Effector CD4-positive, alpha-beta T cell (primary cell): ENCODE measurements at places on chromosomes 3 and 15.

GRCh38 chr15:69531665-69532027 is 79.0 kb downstream of the RPLP1 start:
- DNase-seq: no peak

- DNase-seq: no peak
Observed at GRCh38 chr3:183022936-183023516, 42.7 kb upstream of the DCUN1D1 start.

DNA sequence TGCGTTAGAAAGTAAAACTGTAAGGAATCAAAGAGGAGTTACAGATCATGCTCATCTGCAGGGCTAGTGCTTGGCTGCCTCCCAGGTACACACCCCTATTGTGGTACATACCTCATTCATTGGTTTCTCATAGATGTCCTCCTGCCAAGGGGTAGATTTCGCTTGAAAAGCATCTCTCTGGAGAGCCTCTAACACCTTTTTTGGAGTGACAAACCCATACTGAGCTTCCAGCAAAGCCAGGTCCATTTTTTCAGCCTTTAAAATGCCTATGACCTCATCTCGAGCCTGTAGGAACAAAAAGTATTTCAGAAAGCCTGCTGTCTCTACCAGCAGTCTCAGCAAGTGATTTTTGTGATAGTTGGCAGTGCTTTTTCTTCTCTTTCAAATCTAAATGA is 112.1 kb downstream of the CMSS1 start:
- no peak for DNase-seq

DNA sequence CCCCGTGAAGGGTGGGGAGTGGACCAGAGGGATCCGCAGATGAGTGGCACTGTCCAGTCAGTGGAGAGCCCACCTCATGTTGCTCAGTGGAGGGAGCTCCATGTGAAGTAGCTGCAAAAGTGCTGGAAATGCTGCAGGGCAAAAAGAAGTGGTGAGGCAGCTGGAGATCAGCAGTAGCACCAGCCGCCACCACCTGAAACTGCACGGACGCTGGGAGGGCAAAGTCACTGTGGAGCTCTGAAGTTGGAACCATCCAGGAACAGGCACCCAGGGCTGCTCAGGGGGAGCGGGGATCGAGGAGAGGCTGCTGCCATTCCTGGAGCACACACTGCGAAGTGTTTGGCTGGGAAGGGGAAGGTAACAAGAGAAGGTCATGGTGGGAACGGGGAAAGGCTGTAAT is 6.4 kb upstream of the ALDH1L1 start:
- no peak for DNase-seq

DNA sequence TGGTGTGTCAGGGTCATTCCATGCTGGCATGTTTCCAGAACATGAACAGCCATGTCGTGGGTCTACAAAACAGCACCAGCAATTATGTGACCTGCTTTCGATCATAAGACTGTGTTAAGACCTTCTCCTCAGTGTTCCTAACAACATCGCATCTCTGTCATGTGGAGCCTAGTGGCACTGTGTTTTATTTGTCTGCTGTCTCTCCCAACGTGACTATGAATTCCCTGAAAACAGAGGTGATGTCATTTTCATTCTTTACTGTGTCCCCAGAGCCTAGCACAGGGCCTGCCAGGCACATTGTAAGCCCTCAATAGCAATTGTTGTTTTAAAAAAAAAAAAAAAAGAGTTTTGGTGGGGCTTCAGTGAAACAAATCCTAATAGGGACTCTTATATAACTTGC is 94.2 kb upstream of the IL12A start:
- DNase-seq: no peak

DNA sequence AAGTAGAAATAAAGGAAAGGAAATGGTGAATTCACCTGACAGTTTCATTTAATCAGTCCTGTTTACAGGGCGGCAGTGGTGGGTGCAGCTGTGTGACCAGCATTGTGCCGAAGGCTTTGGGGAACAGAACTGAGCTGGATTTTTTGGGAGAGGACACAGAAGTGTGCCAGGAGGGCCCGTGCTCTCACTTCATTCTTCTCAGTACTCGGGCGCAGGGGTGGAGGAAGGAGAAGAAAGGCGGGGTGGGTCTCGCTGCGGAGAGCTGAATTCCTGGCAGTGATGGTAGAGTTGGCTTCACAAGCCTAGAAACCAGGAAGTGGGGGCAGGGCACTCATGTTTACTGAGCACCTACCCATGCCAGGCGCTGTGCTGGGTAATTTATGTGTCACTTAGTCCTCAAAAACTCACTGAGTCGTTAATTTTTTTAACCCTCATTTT is 64.6 kb downstream of the CRTC3 start:
- DNase-seq: peak; percentile 72

DNA sequence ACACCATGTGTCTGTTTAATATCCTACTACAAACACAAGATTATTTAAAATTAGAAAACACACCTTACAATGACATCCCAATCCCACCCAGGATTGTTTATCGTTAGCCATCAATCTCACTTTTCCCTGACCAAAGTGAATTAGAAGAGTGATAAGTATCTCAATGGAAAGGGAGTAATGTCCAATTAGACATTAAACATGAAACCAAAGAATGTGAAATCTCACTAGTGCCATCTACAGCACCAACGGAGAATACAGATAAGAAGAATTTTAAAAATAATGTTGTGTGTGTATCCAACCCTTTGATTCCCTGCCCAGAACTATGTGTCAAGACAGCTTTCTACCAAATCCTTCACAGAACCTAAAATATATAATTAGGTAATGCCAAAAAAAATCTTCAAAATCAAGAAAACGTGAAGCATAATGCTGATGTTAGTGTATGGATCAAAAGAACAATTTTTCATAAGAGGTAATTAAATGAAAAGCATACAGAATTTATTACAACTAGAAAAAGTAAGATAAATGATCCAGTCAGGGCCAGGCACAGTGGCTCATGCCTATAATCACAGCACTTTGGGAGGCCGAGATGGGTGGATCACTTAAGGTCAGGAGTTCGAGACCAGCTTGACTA is 64.2 kb downstream of the SCAPER start:
- DNase-seq: no peak

DNA sequence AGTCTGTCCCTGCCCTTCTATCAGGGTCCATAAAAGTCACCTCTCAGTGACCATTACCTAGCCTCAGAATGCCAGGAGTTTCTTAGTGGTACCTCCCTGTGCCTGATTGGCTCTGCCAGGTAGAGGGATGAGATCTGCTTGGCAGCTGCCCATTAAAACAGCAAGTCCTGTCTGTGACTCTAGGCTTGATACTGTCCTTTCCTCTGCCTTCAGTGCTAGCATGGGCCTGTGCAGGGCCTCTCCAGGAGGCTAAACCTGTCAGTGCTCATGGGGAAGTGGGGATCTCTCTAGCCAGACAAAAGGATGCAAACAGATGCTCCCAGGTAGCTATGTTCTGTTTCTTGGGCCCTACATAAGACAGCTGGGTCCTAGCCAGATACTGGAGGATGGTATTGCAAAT is 10.0 kb upstream of the MANF start:
- DNase-seq: no peak

GRCh38 chr3:50961386-50961785 is 286.7 kb downstream of the DOCK3 start:
- DNase-seq: no peak

- DNase-seq: no peak
Observed at GRCh38 chr15:71336671-71337070, 221.4 kb downstream of the THSD4 start.

- no peak for DNase-seq
Observed at GRCh38 chr3:8765528-8765927, 3.9 kb downstream of the OXTR start.

DNA sequence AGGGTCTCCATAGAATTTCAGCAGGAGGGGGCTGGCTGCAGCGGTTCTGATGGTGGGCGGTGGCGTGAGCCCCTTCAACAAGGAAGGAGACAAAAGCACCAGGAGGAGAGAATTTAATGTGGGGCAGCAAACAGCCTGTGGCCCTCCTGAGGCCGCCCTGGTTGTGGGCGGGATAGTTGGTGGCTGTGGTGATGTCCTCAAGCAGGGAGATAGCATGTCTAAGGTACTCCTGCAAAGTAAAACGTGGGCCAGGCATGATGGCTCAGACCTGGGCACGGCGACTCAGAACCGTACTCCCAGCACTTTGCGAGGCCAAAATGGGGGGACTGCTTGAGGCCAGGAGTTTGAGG is 94.0 kb downstream of the LRRK1 start:
- DNase-seq: no peak

DNA sequence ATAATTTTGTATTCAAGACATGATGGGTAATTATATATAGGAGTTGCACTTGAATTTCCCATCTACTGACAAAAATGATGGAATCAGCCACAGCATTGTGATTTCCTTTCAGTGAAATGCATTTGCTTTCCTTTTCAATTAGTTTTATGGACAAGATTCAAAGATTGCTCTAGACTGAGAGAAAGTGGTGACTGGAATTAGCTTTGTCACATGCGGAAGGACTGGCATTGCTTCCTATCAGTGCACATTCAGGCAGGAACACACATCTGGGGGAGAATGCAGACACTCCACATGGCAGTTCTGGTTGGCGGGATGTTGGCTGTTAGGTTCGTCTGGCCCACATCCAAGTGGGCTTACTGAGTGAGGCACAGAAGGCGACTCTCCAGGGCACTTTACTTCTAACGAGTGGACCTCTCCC is 399.3 kb upstream of the RGMA start:
- DNase-seq: no peak

DNA sequence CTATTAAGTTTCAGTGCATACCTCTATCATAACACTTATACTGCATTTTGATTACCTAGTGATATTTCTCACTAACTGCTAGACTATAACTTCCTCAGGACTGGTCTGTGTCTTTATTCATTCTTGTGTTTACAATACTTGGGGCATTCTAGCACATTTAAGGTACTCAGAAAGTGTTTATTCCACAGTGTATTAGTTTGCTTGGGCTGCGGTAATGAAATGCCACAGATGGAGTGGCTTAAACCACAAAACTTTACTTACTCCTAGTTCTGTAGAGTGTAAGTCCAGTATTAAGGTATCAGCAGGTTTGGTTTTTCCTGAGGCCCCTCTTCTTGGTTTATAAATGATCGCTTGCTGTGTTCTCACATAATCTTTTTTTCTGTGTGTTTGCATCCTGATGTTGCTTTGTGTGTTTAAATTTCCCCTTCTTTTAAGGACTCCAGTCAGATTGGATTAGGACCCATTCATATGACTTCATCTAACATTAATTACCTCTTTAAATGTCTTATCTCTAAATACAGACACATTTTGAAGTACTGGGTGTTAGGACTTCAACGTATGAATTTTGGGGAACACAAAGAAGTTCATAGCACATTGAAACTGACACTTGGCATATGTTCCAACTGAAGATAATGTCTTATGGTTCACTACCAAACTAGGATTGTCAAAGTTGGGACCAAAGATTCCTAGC is 23.9 kb downstream of the RNF111 start:
- DNase-seq: no peak

DNA sequence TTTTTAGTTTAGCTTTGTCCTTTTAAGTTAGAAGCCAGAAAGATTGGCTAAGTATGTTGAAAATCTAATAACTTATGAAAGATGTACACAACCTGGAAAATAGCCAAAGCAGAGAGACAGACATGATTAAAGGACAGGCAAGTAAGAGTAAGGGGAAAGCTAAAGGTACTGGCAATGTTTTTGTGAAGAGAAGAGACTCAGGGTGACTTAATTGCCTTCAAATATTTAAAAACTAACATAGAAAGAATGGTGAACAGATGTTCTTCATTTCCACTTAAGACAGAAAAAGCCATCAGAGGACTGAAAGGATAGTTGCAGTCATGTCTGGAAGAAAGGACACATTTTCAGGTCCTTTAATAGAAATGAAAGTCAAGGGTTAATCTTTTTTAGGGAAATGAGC is 68.8 kb downstream of the ZNF385D start:
- DNase-seq: no peak

GRCh38 chr15:34456658-34457057 is 19.1 kb upstream of the GOLGA8A start:
- DNase-seq: no peak

DNA sequence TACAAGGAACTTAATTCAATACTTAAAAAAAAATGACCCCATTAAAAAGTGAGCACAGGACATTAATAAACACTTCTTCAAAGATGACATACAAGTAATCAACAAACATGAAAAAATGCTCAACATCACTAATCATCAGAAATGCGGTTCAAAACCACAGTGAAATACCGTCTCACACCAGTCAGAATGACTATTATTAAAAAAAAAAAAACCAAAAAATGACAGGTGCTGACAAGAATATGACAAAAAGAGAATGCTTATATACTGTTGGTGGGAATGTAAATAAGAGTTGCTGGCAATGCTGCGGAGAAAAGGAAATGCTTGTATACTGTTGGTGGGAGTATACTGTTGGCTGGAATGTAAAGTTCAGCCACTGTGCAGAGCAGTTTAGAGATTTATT is 358.3 kb upstream of the CBLB start:
- DNase-seq: no peak

DNA sequence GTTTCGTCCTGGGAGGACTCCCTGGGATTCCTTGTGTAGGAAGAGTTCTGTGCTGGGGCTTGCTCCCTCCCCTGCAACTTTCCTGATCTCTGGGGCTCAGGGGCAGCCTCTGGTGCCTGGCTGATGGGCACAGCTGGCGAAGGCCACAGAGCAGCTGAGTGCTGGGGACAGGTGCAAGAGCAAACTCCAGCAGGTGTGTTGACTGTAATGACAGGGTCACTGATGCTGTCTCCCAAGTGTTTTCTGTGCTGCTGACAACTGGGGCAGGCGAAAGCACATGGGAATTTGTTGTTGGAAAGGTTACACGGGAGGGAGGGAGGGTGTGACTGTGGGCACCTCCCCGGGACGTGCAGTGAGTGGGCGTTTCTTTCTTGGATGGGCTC is 21.6 kb downstream of the CPN2 start:
- DNase-seq: no peak

DNA sequence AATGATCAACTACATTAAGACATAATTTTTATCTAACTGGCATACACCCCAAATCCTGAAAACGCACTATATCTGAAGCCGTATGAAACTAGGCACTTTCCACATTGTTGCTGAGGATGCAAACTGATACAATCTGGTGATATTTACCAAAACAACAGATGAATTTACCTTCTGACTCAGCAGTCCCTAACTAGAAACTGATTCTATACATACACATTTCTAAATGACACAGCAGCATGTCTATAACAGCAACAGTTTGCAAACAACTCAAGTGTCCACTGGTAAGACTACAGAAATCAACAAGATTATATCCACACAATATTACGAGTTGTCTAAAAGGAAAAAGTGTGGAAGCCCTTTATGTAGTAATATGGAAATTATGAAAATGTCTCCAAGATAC is 22.9 kb downstream of the SECISBP2L start:
- no peak for DNase-seq

GRCh38 chr3:194984622-194985021 is 286.3 kb downstream of the XXYLT1 start:
- no peak for DNase-seq

DNA sequence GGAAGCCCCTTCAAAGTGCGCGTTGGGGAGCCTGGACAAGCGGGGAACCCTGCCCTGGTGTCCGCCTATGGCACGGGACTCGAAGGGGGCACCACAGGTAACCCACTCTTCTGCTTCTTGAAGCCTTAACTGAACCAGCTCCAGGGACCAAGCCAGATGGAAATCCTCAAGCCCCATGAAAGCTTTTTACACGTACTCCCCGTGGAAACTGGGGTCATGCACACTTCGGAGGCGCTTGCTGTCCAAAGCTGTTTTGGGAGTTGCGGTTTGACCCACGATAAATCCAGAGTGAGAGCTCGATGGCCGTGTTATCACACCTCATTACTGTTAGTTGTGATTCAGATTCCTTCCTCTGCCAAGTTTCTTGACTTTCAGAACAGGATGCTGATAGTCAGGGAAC is 47.5 kb downstream of the DNASE1L3 start:
- no peak for DNase-seq

GRCh38 chr3:112489674-112490479 is 9.4 kb downstream of the BTLA start:
- no peak for DNase-seq
